T-helper 22 cell (primary cell): ENCODE measurements at places on chromosomes 12 and 14.

- DNase-seq: no peak
These were observed 3.0 kb upstream of the CISTR start for GRCh38 chr12:53754633-53755264.

DNA sequence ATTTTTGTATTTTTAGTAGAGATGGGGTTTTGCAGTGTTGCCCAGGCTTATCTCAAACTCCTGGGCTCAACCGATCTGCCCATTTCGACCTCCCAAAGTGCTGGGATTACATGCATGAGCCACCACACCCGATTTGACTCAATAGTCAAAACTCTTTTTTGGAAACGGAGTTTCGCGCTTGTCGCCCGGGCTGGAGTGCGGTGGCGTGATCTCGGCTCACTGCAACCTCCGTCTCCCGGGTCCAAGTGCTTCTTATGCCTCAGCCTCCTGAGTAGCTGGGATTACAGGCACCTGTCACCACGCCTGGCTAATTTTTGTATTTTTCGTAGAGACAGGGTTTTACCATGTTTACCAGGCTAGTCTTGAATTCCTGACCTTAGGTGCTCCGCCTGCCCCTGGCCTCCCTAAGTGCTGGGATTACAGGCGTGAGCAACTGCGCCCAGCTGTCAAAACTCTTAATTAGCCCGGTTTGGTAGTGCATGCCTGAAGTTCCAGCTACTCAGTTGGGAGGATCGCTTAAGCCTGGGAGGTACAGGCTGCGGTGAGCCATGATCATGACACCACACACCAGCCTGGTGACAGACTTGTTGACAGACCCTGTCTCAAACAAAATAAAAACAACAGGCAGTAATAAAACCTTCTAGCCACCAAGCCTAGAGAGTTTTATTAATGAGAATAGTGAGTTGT, 12.4 kb downstream of the MED21 start:
- no peak for DNase-seq

- no peak for DNase-seq
These were observed 24.7 kb downstream of the CLEC2D start for GRCh38 chr12:9694241-9694640.

DNA sequence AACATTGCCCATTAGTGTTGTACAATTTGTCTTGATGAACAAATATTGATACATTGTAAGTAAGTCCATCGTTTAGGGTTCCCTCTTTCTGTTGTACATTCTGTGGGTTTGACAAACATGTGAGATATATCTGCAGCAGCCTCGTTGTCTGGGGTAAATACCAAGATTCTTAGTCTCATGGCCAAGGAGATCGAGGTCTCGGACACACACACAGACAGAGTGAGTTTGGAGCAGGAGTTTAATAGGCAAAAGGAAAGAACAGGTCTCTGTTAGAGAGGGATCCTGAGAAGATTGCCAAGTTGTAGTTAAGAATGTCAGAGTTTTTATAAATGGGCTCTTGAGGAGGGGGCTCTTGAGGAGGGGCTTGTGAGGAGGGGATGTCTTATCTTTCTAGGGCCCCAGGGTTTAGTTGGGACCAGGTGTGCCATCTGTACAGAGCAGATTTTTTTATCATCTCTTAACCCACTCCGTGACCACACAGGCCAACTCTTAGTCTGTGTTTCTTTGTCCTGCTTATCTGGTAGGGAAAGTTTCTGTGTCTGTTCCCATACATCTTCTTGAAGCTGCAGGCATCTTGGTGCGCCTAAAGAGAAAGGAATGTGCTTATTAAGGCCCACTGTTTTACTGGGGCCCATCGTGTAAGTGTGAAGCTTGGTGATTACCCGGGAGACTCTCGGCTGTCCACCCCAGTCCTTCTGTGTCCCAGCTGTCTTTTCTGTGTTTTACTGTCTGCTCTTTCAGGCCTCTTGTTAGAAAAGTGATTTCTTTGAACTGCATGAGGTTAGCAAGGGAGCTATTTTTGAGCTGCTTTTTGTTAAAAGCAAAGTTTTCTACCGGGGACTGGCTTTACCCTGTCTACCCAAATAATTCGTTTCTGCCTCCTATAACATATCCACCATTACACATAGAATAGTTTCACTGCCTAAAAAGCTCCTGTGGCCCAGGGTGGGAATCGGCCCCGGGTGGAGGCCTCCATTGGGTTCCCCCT, 22.4 kb upstream of the CLEC2D start:
- no peak for DNase-seq

GRCh38 chr14:105087308-105087962, 22.2 kb upstream of the GPR132 start:
- DNase-seq: no peak

- DNase-seq: no peak
These were observed 57.6 kb downstream of the CRADD start for GRCh38 chr12:93734784-93735183.

GRCh38 chr14:99655521-99655920, 10.6 kb downstream of the HHIPL1 start:
- DNase-seq: no peak
